ENCODE measurements at places on chromosomes 11 and 22.

DNA sequence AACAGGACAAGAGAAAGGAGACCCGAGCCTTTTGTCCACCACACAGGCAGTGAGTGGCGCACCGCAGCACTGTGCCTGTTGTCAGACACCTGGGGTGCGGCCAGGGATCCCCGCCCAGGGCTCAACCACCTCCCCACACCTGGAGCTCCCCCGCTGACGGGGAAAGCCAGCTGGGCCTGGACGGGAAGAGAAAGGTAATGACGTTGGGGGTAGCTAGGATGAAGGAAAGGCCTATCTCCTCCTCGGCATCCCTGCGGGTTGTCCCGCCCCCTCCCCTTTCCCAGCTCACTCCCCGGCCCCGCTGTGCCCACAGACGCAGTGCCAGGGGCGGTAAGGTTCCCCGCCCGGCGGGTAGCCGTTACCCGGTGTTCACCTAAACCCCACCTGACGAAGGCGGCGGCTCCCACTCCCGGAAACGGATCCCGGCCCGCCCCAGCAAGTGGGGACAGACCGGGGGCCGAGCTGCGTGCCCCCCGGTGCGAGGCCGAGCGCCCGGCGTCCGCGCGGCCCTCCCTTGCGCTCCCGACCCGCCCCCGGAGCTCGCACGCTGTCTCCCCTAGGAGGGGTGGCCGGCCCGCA, 495 bp downstream of the HYOU1 start:
- peak overlapping the region; percentile 96 for H3K4me3 ChIP-seq
- H3K27me3 ChIP-seq: no peaks in the 10 kb centered on the region
- H3K36me3 ChIP-seq: peaks cover 38% of the 10 kb centered on the region

GRCh38 chr11:94739331-94739730, 28.8 kb upstream of the AMOTL1 start:
- peaks cover 25% of the 10 kb centered on the region for H3K27me3 ChIP-seq
- no peak overlapping the region for H3K27ac ChIP-seq
- H3K4me1 ChIP-seq: peaks cover 15% of the 10 kb centered on the region
- H3K36me3 ChIP-seq: no peaks in the 10 kb centered on the region
- no peak overlapping the region for H3K4me3 ChIP-seq
- DNase-seq: no peak

- no peaks in the 10 kb centered on the region for H3K4me1 ChIP-seq
- H3K27ac ChIP-seq: no peak overlapping the region
- no peak for DNase-seq
- H3K36me3 ChIP-seq: peaks cover 21% of the 10 kb centered on the region
These were observed 115.9 kb downstream of the C11orf65 start for GRCh38 chr11:108351468-108351867.

GRCh38 chr11:69541501-69542313, 60.2 kb downstream of the LINC01488 start:
- H3K4me1 ChIP-seq: peaks cover 15% of the 10 kb centered on the region
- no peaks in the 10 kb centered on the region for H3K36me3 ChIP-seq
- peaks cover 46% of the 10 kb centered on the region for H3K27me3 ChIP-seq
- DNase-seq: no peak
- no peak overlapping the region for H3K4me3 ChIP-seq

DNA sequence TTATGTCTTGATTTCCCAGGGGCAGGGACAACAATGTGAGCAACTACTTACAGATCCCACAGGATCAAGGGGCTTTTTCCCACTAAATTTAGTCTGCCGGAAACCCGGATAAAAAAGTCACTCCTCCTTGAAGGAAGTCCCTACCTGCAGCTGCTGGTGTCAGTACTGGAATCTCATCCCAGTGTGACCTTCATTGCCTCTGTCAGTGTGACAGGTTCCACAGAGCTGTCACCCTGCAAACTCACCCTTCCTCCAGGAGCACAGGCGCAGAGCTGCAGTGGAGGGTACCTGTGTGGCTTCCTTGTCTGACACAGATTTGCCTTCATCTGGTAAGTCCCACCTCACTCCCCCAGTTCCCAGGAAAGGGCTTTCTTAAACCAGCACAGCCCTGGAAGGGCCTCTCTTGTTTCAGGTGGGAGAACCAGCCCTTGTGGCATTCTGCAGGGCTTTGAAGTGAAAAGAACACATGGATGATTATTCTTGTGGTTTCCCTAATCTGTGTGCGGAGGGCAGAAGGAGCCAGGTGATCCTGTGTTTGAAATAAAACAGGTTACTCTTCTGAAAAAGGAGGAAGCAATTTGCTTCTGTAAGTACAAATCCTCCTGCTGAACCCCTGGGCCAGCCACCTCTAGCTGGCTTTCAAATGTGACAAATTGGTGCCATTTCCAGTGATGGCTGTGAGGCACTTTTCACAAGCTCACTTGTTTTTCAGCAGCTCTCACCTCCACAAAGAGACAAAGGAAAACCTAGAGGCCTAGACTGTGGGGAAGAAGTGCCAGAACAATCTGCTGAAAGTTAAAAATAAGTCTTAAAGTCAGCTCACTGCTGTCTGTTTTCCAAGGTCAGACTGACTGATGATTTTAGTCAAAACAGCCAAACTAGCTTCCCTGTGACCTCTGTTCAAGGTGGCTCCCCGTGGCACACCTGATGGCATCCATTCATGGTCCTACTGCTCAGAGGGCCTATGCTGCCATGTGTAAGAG, 9.2 kb upstream of the PRSS23 start:
- H3K27ac ChIP-seq: no peak overlapping the region
- DNase-seq: no peak
- H3K4me1 ChIP-seq: no peaks in the 10 kb centered on the region
- no peaks in the 10 kb centered on the region for H3K36me3 ChIP-seq
- no peak overlapping the region for H3K4me3 ChIP-seq

DNA sequence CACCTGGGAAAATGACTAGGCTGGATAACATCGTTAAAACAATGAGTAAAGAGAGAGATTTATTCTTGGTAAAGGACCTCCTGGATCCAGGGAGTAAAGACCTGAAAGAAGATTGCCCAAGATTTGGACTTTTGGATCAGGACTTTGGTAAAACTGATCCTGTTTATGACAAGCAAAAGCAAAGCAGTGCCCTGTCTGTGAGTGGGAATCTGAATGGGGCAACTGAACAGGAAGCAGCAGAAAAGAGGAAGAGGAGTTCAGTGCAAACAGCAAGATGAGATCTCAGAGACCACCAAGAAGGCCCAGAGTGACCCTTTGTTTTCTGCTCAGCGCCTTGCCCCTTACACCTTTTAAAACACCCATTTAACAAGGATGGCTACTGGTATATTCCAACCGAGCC, 122.0 kb downstream of the VPREB1 start:
- no peaks in the 10 kb centered on the region for H3K4me1 ChIP-seq
- peaks cover 43% of the 10 kb centered on the region for H3K27me3 ChIP-seq
- no peaks in the 10 kb centered on the region for H3K36me3 ChIP-seq
- no peak for DNase-seq
- no peak overlapping the region for H3K27ac ChIP-seq
- no peak overlapping the region for H3K4me3 ChIP-seq

- no peak overlapping the region for H3K27ac ChIP-seq
- no peak for DNase-seq
- H3K4me3 ChIP-seq: no peak overlapping the region
- H3K4me1 ChIP-seq: no peaks in the 10 kb centered on the region
- no peaks in the 10 kb centered on the region for H3K36me3 ChIP-seq
These were observed 171.4 kb upstream of the BLID start for GRCh38 chr11:122287401-122287800.

- peak overlapping the region; percentile 99 for H3K27ac ChIP-seq
- DNase-seq: peak; percentile 92
- H3K36me3 ChIP-seq: peaks cover 39% of the 10 kb centered on the region
- peak overlapping the region; percentile 96 for H3K4me3 ChIP-seq
These were observed 812 bp downstream of the FADD start for GRCh38 chr11:70203751-70204465.

- peaks cover 24% of the 10 kb centered on the region for H3K4me1 ChIP-seq
- peak overlapping the region; percentile 97 for H3K4me3 ChIP-seq
- peaks cover 4% of the 10 kb centered on the region for H3K27me3 ChIP-seq
- H3K27ac ChIP-seq: peak overlapping the region; percentile 75
- peaks cover 8% of the 10 kb centered on the region for H3K36me3 ChIP-seq
These were observed 35.8 kb upstream of the HSD17B12 start for GRCh38 chr11:43644621-43645299.

DNA sequence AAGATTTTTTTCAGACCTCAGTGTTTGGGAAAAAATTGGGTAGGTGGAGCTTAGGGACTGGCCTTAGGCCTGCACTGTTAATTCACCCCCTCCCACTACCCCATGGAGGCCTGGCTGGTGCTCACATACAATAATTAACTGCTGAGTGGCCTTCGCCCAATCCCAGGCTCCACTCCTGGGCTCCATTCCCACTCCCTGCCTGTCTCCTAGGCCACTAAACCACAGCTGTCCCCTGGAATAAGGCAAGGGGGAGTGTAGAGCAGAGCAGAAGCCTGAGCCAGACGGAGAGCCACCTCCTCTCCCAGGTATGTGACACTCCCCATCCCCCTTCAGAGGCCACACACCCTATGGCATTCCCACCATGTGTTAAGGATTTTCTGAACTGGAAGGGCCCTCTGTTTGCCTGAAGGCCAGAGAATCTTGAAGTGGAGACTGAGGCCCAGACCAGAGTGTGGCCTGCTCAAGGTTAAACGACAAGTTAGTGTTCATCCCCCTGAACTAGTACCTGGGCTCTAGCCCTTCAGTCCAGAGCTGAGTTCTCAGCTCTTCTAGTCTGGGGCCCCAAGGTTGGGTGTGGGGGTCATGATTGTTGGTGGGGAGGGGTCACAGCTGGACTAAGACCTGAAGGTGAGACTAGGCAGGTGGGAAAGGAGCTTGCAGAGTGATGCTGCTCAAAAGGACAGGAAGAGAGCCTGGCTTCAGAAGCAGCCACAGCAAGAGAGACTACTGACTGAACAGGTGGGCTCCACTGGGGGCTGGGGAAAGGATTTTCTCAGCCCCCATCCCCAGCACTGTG, 2.3 kb upstream of the FOLR1 start:
- H3K27ac ChIP-seq: no peak overlapping the region
- H3K4me1 ChIP-seq: no peaks in the 10 kb centered on the region
- H3K27me3 ChIP-seq: no peaks in the 10 kb centered on the region
- H3K36me3 ChIP-seq: no peaks in the 10 kb centered on the region
- no peak overlapping the region for H3K4me3 ChIP-seq

GRCh38 chr11:45798793-45799441, 6.0 kb upstream of the SLC35C1 start:
- no peak overlapping the region for H3K4me3 ChIP-seq
- no peak for DNase-seq
- no peaks in the 10 kb centered on the region for H3K27me3 ChIP-seq
- H3K27ac ChIP-seq: no peak overlapping the region

GRCh38 chr11:17890325-17890724, 122.5 kb downstream of the SERGEF start:
- no peaks in the 10 kb centered on the region for H3K4me1 ChIP-seq
- no peak overlapping the region for H3K4me3 ChIP-seq
- peaks cover 6% of the 10 kb centered on the region for H3K36me3 ChIP-seq
- no peak overlapping the region for H3K27ac ChIP-seq
- no peak for DNase-seq
- H3K27me3 ChIP-seq: no peaks in the 10 kb centered on the region

DNA sequence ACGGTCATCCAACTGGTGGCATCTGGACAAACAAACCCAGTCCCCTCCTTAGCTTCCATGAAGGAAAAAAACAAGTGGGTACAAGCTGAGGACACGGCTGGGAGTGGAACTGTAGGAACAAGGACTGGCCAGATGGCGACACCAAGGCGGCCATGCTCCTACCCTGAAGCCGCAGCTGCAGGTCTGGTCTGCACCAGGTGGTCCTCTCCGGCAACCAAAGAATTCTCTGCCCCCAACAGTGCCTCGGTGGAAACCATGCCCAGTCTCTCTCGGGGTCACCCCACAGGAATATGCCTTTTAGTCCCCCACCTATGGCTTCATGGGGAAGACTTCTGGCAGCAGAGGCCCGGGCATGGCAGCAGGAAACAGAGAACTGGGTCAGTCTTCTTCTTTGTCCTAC, 22.6 kb downstream of the OVOL1 start:
- no peak for DNase-seq
- H3K4me3 ChIP-seq: no peak overlapping the region
- no peak overlapping the region for H3K27ac ChIP-seq
- peaks cover 3% of the 10 kb centered on the region for H3K27me3 ChIP-seq

DNA sequence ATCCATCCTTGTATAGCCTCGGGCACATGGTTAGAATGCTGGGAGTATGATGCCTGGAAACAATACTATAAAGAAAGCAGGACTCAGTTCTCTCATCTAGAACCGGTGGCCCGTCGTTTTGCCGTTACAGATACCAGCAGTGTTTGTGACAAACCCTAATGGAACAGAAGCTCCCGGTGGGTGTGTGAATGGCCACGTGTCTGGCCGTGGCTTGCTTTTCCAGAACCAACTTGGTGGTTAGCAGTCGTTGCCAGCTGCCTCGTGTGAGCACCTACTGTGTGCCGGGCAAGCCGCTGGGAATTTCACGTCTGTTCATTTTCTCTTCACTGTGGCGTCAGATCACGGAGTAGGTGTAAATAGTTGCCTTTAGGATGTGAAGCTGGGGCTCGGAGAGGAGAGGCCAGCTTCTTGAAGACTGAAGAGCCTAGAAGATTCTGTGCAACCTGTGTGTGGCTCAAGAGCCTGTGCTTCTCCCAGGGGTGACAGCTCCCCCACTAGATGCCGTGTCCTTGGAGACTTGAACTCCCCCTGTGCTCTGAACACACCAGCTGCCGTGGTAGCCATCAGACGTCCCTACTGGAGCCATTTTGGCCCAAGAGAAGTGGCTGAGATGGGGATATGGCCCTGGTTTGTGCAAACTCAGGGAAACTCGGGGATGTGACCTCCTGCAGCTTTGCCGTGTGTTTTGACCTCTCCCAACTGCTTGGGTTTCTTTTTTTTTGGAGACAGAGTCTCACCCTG, 57.5 kb upstream of the PPARA start:
- H3K36me3 ChIP-seq: no peaks in the 10 kb centered on the region
- no peak overlapping the region for H3K4me3 ChIP-seq
- DNase-seq: no peak
- no peak overlapping the region for H3K27ac ChIP-seq
- H3K27me3 ChIP-seq: no peaks in the 10 kb centered on the region

- DNase-seq: no peak
- H3K36me3 ChIP-seq: no peaks in the 10 kb centered on the region
These were observed 192.5 kb upstream of the RAG2 start for GRCh38 chr11:36790526-36790925.

DNA sequence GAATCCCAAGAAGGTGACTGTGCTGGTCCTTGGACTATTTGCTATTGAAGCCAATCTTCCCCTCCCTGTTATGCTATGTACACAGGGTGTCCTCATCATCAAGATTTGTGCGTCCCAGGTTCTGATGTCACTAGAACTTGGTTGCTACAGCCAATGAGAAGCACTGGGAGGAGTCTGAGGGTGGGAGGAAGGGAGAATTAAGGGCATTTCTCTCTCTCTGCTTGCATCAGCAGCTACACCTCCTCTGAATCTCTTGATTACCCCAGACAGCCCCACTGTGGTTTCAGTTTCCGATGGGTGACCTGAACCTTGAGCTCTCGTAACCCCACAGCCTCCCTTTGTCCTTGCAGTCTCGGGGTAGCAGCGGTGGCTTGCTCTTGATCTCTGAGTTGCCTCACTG, 212.4 kb upstream of the SESN3 start:
- H3K4me3 ChIP-seq: no peak overlapping the region
- H3K27ac ChIP-seq: no peak overlapping the region
- H3K27me3 ChIP-seq: no peaks in the 10 kb centered on the region
- no peaks in the 10 kb centered on the region for H3K36me3 ChIP-seq
- peak; percentile 63 for DNase-seq

GRCh38 chr11:65151331-65151899, 17.1 kb upstream of the SYVN1 start:
- H3K36me3 ChIP-seq: no peaks in the 10 kb centered on the region
- no peak overlapping the region for H3K4me3 ChIP-seq
- no peaks in the 10 kb centered on the region for H3K27me3 ChIP-seq
- DNase-seq: no peak
- peaks cover 5% of the 10 kb centered on the region for H3K4me1 ChIP-seq
